ENCODE measurements at places on chromosomes 5 and 9.
A peak's percentile ranks its signal among the peaks of the same experiment; 100 is the strongest.

DNA sequence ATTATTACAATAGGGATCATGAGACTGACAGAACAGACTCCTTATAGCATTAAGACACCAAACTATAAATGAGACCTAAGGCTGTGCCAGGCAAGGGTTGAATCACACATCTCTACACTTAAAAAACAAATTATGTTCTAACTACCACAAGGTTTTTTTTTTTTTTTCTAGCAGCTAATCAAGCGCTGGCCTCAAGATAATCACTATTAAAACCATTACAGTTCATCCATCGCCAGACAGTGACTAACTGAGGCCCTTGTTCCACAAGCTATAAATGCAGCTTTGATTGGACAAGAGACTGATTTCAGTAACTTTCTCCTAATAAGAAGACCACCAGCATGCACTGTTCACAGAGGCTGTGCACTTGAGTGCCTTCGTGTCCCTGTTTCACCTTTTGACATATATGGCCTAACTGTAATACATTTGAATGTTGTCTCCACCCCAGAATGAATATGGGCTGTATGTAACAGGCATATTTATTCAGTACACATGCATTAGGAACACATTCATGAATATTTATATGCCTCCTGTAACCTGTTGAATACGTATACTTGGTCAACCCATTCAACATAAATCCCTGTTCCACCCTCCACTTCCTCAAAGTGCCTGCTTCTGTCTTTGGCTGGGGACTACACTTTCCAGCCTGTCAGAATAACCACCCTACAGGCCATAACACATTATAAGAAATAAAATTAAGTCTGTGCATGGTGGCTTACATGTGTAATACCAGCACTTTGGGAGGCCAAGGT lies 22.8 kb upstream of the ZNF131 start:
- DNase-seq, result no peak

DNA sequence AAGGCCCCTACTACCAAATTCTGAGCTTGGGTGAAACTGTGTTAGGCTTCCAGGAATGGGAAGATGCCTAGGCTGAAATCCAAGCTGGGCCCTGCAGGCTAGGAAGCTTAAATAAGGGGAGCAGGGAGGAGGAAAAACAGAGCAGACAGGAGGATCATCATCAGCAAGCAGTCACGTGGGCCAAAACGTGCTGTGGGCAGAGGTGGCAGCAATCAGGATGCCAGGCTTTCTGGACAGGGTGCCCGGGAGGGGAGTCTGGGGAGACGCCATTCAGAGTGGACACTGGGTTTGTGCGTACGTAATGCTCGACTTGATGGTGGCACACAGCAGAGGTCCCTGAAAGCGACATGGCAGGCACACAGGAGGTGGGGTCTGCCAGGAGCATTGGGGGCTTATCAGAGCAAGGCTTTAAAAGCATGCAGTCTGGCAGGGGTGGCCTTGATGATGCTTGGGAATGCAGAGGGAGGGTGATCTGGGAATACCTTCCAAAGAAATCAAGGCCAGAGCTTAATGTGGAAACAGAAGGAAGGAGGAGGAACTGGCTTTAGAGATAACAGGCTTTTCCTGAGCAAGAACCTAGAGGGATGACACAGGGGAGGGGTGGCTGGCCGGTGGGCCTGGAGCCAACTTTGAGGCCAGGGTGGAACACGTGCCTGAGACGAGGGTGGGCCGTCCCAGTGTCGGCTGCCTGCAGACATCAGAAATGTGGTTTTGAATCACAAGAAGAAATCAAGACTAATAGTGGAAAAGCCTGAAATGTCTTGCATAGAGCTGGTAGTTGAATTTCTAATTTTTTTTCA lies 212.5 kb downstream of the GADD45G start:
- DNase-seq, result no peak

- DNase-seq, result peak; percentile 24
Measured at GRCh38 chr9:78133751-78134150, 102.1 kb upstream of the CEP78 start.

DNA sequence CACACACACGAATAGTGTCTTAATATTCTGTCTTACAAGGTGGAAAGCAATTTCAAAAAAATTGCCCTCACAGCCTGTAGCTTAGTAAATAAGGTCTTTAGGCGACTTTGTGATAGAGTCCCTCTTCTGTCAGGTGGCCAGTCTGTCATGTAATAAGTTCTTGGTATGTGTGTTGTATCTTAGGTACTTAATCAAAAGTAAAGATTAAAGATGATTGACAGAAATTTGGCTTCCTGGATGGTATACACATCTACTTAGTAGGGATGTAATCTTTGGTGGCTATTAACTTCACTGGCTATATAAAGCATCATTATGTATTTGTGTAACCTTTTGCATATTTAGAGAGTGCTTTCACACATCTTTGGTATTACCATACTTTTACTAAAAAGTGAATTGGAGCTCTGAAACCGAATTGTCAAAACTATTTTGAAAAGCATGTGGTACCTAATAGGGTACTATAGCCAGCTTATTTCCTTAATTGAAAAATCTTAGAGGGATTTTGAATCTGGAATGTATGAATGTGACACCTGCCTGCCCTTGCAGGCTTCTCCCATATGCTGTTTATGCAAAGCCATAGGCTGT lies 3.4 kb downstream of the G3BP1 start:
- DNase-seq, result no peak

DNA sequence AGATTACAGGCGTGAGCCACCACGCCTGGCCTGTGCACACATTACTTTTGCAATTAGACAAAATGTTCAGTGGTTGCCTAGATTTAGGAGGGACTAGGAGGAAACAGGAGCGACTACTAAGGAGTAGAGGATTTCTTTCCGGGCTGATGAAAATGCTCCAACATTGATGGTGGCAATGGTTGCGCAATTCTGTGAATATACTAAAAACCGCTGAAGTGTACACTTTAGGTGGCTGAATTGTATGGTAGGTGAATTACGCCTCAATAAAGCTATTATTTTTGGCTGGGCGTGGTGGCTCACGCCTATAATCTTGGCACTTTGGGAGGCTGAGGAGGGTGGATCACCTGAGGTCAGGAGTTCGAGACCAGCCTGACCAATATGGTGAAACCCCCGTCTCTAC lies 46.8 kb upstream of the STXBP1 start:
- DNase-seq, result no peak

DNA sequence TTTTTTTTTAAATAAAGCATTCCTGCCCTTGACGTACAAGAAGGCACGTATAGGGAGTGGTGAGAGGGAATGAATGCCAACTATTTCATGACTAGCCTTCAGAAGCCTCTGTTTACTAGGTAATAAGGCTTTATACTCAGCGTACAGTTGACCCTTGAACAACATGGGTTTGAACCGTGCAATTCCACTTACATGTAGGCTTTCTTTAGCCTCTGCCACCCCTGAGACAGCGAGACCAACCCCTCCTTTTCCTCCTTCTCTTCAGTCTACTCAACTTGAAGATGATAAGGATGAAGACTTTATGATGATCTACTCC lies 22.5 kb downstream of the CDC42SE2 start:
- no peak for DNase-seq

GRCh38 chr5:176646707-176647029 lies 616 bp upstream of the TSPAN17 start:
- no peak for DNase-seq

GRCh38 chr5:59104400-59105127 lies 521.7 kb downstream of the RAB3C start:
- no peak for DNase-seq

- DNase-seq, result no peak
Measured at GRCh38 chr9:85392260-85392659, 349.5 kb downstream of the AGTPBP1 start.

- DNase-seq, result no peak
Measured at GRCh38 chr9:13450723-13451122, 171.2 kb upstream of the MPDZ start.

DNA sequence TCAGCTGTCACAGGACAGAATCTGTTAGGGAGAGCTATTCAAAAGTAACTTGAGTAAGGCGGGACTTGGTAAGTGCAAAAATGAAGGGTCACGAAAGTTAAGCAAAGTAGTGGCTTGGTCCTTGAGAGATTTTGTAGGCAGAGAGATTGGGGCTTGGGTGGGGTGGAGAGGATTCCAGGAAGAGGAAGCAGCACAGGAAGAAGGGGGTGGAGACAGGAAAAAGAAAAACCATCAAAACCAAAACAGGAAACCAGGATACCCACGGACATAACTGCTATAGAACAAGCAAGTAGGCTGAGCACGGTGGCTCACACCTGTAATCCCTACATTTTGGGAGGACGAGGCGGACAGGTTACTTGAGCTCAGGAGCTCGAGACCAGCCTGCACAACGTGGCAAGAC lies 3.7 kb downstream of the ROPN1L start:
- no peak for DNase-seq

DNA sequence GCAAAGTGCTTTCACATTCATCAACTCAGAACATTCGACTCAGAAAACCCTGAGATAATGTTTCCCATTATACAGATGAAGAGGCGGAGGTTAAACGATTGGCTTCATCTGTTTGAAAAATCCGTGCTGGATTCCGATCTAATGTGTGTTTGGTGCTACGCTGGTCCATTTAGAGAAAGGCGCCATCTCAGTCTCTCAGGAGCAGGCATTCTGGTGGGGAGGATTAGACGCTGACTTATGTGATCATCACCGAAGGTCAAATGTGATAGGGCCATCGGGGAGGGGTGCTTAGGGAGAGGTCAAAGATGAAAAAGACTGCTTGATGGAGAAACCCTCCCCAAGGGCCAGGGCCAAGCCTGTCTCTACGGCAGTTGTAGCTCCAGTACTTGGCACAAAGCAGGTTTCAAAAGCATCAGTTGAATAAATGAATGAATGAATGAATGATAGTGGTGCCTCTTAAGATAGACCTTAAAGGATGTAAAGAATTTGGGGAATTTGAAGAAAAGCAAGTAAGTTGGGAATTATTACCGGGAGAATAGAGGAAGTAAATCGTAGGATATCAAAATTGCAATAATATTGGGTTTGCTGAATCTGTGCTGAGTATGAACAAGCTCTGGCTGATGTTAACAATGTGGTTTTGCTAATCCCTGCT lies 160.6 kb upstream of the SHB start:
- DNase-seq, result no peak

- DNase-seq, result no peak
Measured at GRCh38 chr5:127565586-127566270, 48.3 kb downstream of the PRRC1 start.

GRCh38 chr9:113223963-113224362 lies 2.6 kb downstream of the SLC31A1 start:
- DNase-seq, result no peak

- peak; percentile 27 for DNase-seq
Measured at GRCh38 chr9:2015581-2016407, 647 bp downstream of the SMARCA2 start.

- no peak for DNase-seq
Measured at GRCh38 chr5:5309645-5310044, 112.8 kb upstream of the ICE1 start.

Data from stimulated activated CD8-positive, alpha-beta memory T cell treated with anti-CD3 and anti-CD28 coated beads, Interleukin-15, amount 100 ng/mL, for 48 hours (primary cell).